ENCODE measurements at places on chromosomes 16 and 17.

- no peak for DNase-seq
These were observed 357.6 kb upstream of the C16orf82 start for GRCh38 chr16:26709175-26709574.

GRCh38 chr16:9597967-9598730 is 506.7 kb downstream of the HAPSTR1 start:
- no peak for DNase-seq

DNA sequence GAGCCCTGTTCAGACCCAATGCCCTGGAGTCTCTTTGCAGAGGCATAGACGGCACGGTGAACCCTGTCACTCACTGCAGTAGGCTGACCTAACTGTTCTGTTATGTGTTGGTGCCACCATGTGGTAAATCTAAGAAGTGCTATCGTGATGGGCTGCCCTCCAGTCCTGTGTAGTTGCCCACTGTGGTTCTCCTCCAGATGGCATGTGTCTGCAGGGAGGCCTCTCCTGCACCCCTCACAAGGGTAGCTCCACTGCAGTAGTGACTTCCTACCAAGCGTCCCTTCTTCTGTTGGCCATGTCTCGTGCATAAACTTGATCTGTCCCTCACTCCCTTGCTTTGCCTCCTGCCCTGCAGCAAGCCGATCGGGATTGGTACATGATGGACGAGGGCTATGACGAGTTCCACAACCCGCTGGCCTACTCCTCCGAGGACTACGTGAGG is 5.8 kb downstream of the DHX38 start:
- peak; percentile 31 for DNase-seq

- DNase-seq: no peak
These were observed 9.5 kb downstream of the IRF8 start for GRCh38 chr16:85908444-85908843.

DNA sequence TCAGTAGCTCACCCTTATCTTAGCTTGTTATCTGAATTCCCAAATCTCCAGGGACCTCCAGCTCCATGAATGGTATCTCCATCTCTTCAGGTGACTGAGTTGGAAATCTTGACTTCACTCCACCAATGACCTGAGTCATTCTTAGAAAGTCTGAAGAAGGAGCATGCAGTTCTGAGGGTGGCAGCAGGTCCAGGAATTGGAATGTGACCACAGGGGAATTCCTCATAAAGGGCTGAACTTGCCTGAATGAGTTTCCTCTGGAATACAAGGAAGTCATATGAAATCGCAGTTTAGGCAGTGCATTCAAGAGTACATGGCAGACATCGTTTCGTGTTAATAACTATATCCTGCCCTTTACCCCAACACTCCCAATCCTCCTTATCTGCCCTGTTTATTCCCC is 12.5 kb upstream of the PYY start:
- no peak for DNase-seq

DNA sequence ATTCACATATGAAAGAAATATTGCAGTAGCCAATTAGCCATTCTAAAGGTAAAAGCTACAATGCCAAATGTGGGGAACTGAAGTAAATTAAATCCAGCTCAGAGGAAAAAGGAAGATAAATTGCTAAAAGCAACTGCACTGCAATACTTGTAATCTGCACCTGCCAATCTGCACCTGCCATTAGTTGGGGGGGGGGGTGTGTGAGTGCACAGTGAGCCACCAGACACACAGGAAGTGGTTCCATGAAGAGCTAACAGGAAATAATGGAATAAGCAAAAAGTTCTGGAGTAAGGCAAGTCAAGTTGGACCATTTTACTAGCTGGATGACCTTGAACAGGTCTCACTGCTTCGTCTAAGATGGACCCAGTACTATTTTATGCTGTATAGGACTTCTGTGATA is 191.8 kb downstream of the PARN start:
- no peak for DNase-seq

- DNase-seq: no peak
These were observed 18.1 kb downstream of the MAP3K14 start for GRCh38 chr17:45298546-45299285.

DNA sequence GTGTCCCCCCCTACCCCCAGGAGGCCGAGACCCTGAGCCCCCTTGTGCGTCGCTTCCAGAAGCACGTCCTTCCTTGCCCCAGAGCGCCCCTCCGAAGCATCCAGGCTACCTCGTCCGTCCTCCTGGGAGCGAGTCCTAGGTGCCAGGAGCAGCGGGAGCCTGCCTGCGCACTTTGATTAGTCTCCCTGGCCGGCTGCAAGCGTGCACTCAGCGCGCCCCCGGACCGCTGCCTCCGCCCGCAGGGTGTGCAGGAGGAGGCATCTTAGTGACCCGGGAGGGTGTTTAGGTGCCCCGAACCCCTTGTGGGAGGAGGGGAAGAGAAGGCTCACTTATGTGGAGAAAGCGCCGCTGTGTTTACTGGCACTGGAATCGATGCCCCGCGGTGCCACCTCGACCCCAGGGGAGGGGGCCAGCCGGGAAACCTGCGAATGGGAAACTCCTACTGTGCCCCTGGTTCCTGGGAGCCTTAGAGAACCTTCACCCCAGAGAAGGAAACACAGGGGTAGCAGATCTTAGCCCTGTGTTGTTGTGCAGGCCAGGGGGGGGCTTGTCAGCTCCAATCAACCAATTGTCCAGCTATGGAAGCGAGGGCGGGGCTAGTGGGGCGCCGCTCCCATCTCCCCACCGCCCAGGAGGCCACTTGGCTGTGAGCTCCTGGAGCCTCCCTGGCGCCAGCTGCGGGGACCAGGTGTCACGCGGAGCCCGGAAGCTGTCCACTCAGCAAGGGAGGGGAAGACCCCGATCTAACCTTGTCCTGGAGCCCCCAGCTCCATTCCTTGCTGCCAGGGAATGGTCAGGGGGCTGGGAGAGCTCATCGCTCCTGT is 922.8 kb upstream of the EEF2KMT start:
- DNase-seq: no peak

DNA sequence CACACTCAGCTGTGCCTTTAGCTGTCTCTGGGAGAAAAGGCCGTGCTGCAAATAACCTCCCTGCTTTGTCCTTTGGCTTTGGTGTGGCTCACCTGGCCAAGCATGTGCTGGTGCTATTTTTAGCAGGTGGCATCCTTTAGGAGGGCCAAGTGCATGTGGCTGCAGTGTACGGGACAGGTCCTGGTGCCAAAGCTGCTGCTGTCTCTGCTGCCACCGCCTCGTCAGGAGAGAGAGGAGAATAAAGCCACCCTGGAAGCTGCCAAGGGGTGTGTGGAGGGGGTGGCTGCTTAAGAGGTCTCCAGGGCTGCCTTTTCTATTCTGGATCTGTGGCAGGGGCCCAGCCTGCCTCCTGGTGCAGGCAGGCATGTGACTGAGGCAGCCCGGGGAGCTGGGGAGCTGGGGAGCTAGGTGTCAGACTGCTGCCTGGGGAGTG is 6.2 kb downstream of the AKAP1 start:
- DNase-seq: no peak

DNA sequence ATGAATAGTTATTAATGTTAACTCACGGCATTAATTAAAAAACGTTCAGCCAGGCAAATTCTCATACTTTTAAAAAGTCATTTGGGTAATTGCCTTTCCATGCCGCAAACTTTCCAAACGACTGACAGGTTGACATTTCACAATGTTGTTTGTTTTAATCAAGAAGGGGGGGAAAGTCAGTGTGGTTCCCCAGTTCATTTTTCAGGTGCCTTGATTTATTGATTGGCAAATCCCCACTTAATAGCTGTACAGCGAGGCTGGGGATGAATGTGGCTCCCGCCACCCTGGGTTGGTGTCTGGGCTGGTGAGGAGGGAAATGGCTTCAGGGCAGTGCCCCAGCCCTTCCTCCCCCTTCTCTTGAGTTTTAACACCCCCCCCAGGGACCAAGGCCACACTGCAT is 318.0 kb downstream of the SOX9 start:
- no peak for DNase-seq

DNA sequence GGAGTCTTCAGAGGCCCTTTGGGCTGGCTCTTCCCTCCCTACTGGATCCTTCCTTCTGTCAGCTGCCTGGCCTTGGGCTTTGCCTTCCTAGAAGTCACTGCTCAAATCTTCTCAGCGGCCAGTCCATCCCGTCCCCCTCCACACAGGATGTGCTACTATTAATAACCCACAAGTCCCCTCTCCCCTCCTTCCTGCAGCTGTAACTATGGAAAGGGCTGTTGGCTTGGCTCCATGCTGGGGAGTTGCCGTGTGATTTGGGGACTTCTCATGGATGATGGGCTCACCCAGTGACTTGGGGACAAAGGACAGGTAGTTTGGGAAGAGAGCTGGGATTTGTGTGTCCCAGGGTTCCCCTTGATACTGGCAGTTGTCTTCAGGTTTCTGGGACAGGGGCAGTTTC is 19.4 kb downstream of the TMEM94 start:
- DNase-seq: no peak

DNA sequence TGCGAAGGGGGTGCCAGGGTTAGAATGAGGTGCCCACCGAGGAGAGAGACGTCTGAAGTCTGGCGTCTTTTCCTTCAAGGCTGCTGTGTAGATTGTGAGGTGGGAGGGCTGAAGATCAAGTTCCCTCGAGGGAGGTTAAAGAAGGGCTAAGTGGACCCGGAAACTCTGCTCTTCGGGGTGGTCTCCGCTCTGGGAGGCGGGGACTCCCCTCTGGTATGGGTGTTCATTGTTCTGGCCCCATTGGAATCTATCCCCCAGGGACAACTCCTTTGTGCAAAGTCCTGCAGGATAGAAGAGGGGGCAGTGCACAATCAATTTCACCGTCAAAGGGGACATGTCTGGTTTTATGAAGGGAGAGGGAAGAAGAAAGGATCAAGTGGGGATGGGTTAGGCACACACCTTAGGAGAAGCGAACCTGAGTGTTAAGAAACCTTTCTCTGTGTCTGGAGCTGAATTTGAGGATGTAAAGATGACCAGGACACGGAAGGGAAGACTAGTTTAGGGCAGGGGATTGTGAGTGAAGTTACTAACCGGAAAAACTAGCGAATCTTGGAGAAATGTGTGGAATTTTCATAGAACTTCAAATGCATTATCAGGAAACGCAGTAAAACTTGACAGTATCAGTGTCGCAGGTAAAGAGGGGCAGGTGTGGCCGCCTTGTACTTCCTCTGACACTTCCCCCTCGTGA is 809 bp upstream of the RAB34 start:
- DNase-seq: no peak

GRCh38 chr17:2594722-2595599 is 1.5 kb downstream of the PAFAH1B1 start:
- DNase-seq: no peak

GRCh38 chr17:148757-149156 is 11.4 kb downstream of the SCGB1C2 start:
- no peak for DNase-seq

DNA sequence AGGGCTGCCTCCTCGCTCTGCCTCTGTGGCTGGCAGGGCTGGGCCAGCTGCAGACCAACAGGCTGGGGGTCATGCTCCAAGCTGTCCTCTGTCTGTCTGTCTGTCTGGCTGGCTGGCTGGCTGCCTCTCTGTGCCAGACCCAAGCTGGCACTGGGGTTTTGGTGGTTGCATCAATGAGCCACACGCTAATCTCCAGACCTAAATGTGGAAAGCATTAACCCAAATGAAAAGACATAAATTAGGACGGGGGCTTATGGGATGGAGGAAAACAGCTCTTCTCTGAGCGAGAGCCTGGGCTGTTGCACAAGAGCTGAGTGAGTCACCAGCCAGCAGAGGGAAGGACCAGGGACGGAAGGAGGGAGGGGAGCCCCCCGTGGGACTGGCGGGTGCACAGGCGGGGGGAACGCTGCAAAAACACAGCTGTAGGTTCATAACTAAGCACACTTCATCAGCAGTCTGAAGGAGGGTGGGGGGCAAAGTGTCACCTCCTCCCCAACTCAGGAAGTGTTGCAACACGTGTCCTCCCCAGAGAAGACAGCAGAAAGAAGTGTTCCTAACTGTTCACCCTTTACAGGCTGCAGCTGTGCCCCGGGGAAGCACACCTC is 83.4 kb downstream of the GAS7 start:
- peak; percentile 77 for DNase-seq

DNA sequence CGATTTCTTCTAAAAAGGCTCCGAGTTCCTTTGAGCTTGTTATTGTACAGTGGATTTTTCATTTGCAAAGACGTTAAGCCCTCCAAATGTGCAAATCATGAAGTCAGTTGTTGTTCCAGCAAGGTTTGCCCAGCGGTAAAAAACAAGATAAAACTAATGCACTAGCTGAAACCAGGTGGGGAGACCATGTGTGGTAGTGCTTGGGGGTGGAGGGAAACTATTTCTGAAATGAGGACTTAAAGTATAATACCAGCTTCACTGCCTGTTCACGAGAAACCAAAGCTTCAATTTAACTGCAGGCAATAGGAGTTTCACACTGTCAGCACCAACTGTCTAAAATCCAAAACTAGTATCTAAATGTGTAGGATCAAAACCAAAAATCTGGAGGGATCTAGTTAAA is 22.3 kb downstream of the SMARCE1 start:
- DNase-seq: no peak

DNA sequence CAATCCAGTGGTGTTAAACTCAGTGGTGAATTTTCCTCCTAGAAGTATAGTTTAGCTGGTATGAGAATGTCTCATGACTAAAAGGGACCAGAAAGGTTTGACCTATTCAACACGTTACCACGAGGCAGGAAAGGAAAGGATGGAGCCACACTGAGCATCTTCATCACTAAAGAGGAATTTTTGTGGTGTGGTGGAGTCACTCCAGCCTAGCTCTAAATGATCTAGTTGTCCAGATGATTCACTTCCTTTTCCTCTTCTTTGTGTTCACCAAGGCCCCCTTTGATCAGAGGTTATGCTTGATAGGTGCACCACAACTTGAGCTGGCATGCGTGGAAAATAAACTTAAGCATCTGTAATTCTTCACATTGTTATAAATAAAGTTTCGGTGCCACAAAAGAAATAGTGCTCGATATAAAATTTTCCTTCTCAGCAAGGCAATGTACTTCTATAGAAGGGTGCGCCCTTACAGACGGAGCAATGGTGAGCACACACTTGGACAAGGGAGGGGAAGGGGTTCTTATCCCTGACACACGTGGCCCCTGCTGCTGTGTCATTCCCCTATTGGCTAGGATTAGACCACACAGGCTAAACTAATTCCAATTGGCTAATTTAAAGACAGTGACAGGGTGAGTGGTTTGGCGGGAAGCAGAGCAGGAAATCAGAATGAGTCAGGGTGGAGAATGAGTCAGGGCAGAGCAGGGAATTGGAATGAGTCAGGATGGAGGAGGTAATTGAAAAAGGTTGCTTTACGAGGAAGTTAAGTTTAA is 254.6 kb downstream of the HS3ST3A1 start:
- DNase-seq: no peak

Measured in CD4-positive, alpha-beta T cell treated with Interleukin-17A for 4 hours (primary cell).